ENCODE measurements at places on chromosomes 3 and 15.

- peak; percentile 38 for DNase-seq
These were observed 73.5 kb downstream of the DAPK2 start for GRCh38 chr15:63972801-63973200.

- no peak for DNase-seq
These were observed 22.8 kb downstream of the ATOSA start for GRCh38 chr15:52656412-52656811.

DNA sequence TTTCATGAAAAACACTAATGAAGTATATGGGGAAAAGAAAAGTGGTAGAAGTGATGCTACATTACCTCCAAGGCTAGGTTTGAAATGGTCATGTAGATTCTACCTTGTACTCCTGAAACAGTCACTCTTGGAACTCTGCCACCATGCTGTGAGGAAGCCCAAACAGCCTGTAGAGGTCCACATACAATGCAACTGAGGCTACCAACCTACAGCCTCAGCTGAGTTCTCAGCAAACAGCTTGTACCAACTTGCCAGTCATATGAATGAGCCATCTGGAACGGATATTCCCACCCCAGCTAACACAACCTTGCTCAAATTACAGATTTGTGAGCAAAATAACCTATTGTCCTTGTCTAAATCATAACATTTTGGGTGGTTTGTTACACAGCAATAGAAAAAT lies 193.5 kb downstream of the ULK4 start:
- no peak for DNase-seq

GRCh38 chr15:83733691-83734090 lies 79.8 kb downstream of the ADAMTSL3 start:
- DNase-seq = no peak

GRCh38 chr3:197218210-197218609 lies 80.2 kb downstream of the DLG1 start:
- no peak for DNase-seq

- no peak for DNase-seq
These were observed 342.7 kb downstream of the PLCL2 start for GRCh38 chr3:17227472-17227871.

GRCh38 chr3:17181413-17181907 lies 296.7 kb downstream of the PLCL2 start:
- no peak for DNase-seq

DNA sequence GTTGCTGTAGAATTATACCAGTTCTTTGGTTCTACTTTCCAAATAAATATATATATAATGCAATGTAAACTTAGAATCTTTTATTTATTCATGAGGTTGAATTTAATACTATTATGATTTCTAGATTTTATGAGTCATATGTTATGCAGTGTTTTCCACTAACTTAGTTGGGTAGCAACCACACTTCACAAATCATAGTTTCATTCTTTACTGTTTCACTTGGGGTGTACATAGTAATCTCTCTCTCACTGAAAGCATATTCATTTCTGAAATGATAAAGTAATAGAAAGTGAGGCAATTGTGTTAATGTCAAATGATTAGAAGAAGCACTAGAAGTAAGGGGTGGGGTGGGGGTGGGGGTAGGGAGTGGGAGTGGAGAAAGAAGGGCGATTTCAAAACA lies 52.6 kb downstream of the IQCH start:
- DNase-seq = no peak

DNA sequence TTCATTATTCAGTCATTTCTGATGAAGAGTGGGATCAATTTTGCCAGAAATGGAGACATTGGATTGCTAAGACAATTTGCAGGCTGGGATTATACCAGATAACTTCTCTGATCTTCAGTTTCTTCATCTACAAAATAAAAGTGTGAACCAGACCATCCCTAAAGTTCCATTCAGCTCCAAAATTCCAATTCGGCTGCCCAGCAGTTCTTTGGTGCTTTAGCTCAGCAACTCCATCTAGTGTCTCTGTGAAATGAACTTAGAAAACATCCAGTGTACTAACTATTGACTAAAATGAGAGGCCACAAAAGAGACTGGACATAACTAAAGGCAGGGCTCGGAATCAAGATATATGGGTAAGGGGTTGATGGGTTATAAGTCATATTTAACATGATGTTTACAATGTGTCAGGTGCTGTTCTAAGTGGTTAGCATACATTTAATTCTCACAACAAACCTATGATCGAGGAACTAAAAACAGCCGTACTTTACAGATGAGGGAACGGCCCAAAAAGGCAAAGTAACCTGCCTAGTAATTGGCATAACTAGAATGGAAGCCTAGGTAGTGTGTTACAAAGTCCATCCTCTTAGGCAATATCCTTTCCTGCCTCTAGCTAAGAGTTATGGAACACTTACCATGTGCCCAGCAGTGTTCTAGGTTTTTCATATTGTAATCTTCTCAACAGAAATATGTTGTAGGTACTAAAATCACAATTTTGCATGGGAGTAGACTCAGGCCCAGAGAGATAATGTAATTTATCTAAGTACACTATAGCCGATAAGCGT lies 17.0 kb downstream of the THAP10 start:
- DNase-seq = no peak

GRCh38 chr15:57910672-57911071 lies 154.8 kb downstream of the ALDH1A2 start:
- no peak for DNase-seq

DNA sequence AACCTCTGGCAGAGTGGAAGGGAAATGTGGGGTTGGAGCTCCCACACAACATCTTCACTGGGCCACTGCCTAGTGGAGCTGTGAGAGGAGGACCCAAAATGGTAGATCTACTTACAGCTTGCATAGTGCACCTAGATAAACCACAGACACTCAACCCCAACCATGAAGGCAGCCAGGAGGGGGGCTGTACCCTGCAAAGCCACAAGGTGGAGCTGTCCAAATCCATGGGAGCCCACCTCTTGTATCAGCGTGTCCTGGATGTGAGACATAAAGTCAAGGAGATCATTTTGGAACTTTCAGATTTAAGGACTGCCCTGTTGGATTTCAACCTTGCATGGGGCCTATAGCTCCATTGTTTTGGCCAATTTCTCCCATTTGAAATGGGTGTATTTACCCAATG lies 20.9 kb downstream of the TP63 start:
- no peak for DNase-seq

- DNase-seq = no peak
These were observed 80.0 kb downstream of the THSD4 start for GRCh38 chr15:71195242-71195641.

DNA sequence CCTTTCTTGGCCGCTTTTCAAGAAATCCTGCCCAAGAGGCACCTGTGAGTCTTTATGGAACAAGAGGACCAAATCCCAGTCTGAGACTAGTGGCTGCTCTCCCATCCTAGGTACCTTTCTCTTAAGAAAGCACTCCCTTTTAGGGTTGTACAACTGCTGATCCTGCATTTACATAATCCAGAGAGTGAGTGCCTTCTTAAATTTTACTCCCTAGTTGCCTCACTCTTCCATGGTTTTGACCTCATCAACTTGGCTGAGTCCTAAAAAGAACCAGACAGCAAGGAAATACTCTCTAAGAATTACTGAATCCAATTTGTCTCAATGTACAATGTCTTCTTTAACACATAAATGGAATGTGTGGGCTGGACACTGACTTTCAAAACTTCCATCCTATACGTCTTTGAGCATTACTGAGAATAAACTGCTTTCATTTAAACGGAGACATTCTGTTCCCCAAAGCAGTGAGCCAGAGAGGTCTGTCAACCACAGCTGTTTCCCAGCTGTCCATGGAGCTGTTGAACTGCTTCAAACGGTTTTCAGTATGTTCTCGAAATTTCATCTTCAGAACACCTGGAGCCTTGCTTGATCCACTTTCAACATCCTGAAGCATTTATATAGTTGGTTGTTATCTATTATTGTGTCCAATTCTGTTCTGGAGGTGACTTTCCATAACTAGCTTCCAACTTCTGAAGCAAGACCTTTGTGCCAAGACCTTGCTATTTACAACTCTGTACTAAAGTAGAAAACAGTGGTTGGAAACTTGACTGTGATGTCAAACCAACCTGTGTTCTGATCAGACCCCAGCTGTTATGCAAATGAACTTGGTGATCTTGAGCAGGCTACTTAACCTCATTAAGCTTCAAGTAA lies 179.1 kb downstream of the SLC9A9 start:
- no peak for DNase-seq

DNA sequence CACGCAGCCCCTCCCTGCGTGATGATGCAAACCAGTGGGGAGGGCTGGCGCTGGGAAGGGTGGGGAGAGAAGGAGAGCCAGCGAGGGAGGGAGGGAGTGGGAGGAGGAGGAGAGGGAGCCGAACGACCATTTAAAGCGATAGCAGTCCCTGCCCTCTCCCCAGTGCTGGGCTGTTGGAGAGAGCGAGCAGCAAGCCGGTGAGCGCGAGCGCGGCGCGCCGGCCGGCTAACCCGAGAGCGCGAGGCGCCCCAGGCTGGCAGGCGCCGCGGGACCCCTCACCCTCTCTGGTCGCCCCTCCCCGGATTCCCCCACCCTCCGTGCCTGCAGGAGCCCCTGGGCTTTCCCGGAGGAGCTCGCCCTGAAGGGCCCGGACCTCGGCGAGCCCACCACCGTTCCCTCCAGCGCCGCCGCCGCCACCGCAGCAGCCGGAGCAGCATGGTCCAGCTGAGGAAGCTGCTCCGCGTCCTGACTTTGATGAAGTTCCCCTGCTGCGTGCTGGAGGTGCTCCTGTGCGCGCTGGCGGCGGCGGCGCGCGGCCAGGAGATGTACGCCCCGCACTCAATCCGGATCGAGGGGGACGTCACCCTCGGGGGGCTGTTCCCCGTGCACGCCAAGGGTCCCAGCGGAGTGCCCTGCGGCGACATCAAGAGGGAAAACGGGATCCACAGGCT lies at the start of gene GRM7:
Gene GRM7, plus strand, starts transcription at position 162 of the 671 bp plus-strand sequence.
- DNase-seq = no peak

DNA sequence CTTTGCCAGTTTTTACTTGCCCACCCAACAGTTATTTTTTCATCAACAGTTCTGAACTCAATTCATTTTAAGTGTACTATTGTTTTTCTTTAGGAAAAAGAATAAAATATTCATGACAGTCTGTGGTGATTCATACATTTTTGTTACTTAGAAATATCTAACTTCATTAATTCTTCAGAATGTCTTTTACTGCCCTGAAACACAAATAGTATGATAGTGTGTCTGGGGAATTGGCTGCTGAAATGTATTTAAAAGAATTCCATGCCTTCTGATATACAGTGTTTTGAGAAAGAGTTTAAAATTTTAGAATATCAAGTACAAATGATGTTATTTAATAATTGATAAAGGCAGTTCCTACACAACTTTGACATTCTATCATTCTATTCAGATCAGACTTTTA lies 854.1 kb downstream of the NAALADL2 start:
- no peak for DNase-seq

DNA sequence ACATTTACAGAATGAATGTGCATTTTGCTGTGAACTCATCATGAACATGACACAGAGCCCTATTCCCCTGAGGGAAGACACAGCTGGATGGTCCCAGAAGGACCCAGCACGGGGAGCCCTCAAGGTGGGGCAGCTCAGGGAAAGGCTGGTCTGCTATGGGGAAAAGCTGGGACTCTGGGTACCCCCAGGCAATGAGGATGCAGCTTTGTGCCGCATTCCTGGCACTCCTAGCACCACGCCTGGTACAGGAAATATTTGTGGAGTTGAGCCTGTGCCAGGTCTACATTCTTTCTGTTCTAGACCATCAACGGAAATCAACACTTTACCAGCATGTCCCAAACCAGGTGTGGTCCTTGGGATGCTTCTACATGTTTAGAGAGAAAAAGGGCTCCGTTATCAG lies 74.0 kb downstream of the SRGAP3 start:
- DNase-seq = no peak

- peak; percentile 25 for DNase-seq
These were observed 60.6 kb upstream of the RYK start for GRCh38 chr3:134311265-134311664.

- DNase-seq = no peak
These were observed 70.5 kb downstream of the NPAP1 start for GRCh38 chr15:24746094-24746493.

DNA sequence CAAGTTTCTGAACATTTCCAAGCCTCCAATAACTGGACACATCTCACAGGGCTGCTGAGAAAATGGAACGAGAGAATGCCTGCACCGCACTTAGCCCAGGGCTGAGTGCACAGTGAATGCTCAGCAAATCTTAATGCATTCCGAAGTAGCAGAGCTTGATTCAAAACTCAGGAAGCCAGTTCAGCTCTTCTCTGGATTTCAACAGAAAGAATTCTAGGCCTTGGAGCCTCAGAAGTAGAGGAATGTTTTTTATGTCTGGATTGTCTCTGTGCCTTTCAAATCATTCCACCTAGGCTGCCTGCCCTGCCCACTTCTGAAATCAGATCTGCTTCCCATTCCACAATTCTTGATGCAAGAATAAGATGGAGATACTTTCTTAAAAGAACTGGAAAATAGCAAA lies 9.6 kb upstream of the FOXP1 start:
- DNase-seq = no peak

- DNase-seq = peak; percentile 45
These were observed 13.2 kb downstream of the XXYLT1 start for GRCh38 chr3:195257454-195258448.

GRCh38 chr3:172717493-172718088 lies 6.7 kb upstream of the NCEH1 start:
- no peak for DNase-seq

- DNase-seq = no peak
These were observed 402.4 kb downstream of the MAGI1 start for GRCh38 chr3:65636326-65636725.

GRCh38 chr3:171673951-171674350 lies 136.3 kb downstream of the PLD1 start:
- no peak for DNase-seq

DNA sequence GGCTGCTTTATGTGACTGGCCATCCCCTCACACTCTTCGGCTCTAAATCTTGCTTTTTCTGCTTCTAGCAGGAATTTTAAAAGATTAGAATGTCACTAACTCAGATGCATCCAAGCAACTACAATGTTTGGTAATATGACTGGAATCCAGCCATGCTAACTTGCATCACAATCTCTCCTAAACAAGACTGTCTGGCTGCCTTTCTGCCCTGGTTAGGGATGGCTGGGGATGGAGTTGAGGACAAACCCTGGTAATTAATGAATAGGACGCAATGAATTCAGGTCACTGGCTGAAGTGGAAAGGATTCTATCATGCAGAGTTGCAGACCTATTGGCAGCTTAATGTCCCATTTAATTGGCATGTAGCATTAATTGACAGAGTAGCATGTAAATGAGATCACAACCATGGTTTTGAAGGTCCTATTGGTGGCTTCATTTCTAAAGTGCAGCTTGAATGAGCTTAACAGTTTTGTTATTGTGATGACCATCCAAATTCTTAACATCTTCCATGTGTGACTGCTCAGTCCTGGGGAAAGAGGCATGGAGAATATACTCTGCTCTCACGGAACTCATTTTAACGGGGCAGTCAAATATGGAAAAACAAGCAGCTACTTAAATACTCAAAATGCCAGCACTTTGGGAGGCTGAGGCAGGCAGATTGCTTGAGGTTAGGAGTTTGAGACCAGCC lies 21.7 kb downstream of the NMNAT3 start:
- no peak for DNase-seq

- no peak for DNase-seq
These were observed 118.0 kb downstream of the CTNNB1 start for GRCh38 chr3:41317298-41317697.
